DMS79 (cell line): ENCODE measurements at places on chromosomes 1 and 21.

GRCh38 chr1:6987940-6988339, 202.7 kb downstream of the CAMTA1 start:
- no peak for DNase-seq

GRCh38 chr1:1181938-1182410, 8.3 kb downstream of the TTLL10 start:
- DNase-seq = no peak

DNA sequence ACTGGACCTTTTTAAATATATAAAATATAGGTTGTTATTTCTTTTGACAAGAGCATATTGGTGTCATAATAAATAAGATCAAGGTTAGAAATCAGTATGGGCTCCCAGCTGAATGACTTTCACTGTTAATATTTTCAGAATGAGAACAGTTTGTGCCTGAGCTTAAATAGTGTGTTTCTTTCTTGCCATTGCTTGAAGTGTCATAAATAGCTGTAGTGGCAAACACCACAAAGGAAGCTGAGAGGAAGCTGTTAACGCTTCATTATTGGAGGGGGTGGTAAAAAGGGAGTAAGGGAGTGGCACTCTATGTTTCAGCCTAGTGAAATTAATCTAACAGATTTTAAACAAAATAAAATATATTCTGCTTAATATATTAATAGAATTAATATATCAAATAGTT, 1089.8 kb upstream of the NCAM2 start:
- no peak for DNase-seq

- DNase-seq = no peak
These were observed 553.4 kb downstream of the LTN1 start for GRCh38 chr21:28439251-28439650.

DNA sequence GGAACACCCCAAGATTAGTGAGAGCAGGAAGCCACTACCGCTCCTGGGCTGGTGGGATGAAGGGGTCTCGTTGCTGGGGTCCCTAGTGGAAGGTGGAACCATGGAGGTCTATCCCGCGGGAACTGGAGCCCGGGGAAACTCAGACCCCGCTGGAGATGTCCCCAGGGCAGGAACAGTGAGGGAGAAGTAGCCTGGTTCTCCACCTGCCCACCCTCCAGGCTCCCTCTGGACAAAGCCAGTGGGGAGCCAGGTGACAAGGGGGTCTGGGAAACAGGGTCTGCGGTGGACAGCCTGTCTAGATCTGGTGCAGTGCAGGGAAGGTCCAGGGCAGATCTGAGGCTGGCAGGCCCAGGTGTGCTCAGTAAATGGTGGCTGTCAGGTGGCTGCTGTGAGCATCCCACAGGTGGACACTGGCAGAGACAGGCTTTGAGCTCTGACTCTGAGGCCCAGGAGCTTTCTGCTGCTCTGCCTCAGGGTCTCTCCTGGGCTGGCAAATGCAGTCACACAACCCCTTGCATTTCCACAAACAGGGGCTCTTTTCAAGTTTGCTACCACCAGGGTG, 88.0 kb upstream of the TLR5 start:
- no peak for DNase-seq

DNA sequence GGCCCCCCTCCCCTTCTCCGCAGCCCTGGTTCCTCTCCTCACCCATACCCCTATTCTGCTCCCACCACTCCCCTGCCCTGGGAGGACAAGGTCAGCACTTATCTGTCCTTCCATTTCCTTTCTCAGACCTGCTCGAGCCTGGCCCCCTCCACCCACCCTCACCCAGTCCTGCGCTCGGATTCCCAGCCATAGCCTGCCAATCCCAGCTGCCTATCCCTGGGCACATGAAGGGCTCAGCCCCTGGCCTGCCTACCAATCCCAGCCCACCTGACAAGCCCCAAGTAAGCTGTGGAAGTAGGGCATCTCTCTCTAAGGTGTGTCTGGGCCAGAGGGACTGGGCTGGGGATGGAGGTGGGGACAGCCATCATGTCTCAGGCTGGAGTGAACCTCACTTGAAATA, 5.4 kb downstream of the BLACAT1 start:
- DNase-seq = peak; percentile 68

- DNase-seq = no peak
These were observed 56.3 kb downstream of the KCNAB2 start for GRCh38 chr1:6101826-6102531.

DNA sequence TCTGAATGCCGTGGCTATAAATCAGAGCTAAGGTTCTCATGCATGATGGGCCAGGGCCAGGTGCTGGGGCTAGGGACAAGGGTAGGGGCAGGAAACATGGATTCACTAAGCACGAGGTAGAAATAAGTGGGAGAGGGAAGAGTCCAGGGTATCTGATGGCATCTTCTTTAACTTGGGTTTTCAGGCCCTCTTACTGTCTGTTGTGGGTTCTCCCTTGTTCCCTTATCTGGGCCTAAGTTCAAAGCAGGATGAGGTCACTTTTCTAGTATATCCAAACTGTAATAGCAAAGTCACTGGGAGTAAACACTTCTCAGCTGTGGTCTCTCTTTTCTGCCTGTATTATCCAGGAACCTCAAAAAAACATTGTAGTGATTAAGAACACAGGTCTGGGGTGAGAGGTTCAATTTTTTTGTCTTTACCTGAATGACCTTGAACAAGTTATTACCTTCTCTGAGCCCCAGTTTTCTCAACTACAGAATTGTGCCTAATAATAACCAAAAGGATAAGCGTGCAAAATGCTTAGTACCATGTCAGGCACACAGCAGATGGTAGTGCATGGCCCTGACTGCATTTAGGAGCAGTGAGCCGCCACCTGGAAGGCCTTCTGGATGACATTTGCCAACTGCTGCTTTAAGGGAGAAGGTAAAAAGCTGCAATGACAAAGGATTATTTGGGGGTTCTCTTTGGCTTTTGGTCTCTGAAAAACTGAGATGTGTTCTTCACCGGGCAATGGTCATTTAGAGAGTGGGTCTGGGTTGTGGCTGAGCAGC, 53.6 kb upstream of the A3GALT2 start:
- no peak for DNase-seq

- DNase-seq = no peak
These were observed 4.7 kb downstream of the DNALI1 start for GRCh38 chr1:37561133-37562132.

- DNase-seq = peak; percentile 22
These were observed 77.6 kb downstream of the XCL2 start for GRCh38 chr1:168466092-168466713.

DNA sequence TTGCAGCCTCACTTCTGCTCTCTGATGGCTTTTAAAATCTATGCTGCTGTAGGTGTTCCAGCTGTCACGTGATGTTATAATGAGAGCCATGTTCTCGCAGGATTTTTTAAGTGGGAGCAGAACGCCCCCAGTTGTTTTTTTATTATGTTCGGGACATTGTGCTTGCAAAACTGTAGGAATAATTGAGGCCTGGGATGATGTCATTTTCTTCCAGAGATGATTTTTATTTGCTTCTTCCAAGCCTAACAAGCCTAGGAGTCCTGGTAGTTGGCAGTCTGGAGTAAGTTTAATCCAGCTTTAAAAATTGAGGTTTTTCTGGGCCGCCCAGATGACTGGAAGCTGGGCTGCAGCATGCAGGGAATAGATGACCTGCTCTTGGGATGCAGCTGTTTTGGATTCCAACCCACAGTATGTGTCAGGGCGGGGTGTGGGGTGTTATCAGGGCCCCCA, 34.6 kb upstream of the CHIT1 start:
- no peak for DNase-seq

- no peak for DNase-seq
These were observed 3.2 kb upstream of the IKBKE start for GRCh38 chr1:206466840-206467649.

- no peak for DNase-seq
These were observed 161.9 kb downstream of the MAGI3 start for GRCh38 chr1:113552244-113552643.

DNA sequence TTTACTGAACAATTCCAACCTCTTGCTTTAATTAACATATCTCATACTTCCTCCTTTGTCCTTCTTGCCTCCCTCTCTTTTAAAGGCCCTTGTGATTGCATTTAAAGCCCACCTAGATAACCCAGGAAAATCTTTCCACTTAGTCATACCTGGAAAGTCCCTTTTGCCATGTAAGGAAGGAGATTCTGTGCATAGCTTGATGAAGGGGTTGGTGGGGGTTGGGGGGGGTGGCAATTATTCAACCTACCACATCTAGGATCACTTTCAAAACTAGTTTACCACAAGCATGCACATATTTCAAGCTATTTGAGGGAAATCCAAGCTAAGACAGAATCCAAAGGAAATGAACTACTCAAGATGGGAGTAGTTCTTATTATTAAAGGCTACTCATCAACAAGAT, 249.1 kb upstream of the PTBP2 start:
- DNase-seq = no peak

- no peak for DNase-seq
These were observed 173.3 kb upstream of the EDN2 start for GRCh38 chr1:41657679-41658295.

- no peak for DNase-seq
These were observed 54.2 kb downstream of the VANGL2 start for GRCh38 chr1:160454371-160455152.

DNA sequence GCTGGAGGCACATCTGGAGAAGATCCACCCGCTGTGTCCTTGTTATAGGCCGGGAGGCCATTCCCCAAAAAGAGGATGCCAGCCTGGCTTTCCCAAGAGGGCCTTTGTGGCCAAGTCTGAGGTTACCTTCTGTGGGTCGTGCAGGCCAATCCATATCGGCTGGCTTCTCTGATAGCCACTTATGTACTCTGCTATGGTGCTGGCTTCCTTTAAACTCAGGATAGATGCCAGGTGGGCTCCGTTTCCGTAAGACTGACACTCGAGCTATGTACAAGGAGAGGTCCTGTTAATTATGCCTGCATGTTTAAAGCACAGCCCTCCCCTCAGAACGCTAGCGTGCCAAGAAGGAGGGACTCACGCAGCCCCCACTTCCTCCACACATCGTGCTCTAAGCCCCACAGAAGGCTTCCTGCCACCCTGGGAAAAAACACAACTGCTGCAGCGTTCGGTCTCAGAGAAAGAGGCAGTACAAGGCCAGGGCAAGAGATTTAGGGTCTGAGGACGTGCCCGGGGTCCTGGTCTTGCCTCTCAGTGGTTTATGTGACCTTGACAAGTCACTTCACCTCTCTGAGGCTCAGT, 11.6 kb downstream of the REG4 start:
- DNase-seq = no peak

DNA sequence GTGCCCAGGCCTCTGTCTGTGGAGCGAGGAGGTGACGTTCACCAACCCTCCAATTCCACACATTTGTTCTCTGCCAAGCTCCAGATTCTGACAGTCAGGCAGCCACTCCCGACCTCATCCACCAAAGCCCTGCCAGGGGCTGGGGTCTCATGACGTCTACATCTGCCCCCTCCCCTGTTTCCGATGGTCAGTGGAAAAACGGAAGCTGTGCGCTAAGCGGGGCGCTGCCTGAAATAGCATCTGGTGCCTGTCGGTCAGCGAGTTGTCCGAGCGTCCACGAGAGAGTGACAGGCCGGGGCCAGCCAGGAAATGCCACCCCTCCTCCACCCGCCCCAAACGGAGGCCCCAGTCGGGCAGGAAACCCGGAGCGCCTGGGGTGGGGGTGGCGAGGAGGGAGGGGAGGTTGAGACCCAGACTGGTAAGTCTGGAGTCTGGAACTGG, 3.2 kb upstream of the TAL1 start:
- DNase-seq = no peak

DNA sequence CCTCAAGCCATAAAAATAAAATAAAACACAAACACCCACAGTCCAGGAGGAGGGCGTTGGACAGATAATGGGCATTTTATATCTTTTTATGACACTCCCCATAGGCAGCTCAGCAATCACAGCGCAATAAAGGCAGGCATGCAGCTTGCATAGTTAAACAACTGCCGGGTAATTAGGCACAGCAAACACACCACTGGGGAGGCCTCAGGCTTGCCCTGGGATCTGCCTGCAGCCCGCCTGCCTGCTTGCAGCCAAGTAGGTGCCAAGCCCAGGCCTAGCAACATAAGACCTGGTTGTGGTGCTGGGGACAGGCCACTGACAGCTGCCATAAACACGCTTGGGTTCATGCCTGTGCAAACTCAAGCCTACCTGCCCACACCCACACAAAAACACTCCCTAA, 54.2 kb downstream of the DMAP1 start:
- no peak for DNase-seq

GRCh38 chr1:7650801-7651200, 120.3 kb upstream of the VAMP3 start:
- DNase-seq = peak; percentile 76

DNA sequence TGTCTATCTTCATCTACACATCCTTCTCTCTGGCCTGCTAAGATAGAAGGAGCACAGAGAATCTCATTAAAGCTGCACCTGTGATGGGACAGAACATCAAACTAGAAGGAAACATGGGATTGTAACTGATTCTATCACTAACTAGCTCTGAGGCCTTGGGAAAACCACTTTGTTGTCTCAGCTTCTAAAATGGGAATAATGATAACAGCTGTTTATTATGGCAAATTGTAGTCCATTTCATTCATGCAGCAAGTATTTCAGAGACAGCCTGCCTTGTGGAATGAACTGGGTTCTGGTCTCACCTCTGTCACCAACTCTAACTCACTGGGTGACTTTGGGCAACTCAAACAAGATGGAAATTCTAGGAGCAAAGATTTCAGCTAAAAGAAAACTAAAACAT, 12.4 kb downstream of the GJA5 start:
- no peak for DNase-seq

DNA sequence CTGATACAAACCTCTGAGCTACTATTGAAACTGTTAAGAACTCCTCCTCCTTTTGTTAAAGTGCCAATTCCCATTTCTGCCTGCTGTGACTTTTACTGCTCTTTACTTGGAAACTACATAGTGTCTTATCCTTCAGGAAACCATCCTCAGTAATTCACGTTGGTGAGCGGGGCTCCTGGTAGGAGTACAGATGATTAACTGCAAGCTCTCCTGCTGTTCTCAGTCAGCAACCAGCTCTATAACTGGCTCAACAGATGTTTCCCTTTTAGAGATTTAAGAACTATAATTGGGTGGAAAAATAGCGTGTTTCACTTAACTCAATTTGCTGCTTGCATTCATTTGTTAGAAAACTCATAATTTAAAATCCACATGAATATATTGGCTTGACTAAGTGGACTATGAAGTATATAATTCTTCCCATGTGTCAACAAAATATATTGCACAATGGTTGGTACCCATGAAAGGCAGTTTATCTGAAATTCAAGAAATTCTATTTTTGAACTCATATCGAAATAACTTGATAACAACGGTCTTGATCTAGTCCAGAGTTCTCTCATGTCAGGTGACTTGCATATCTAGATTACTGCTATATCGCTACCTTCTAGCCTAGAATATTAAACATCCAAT, 574.0 kb downstream of the KCNT2 start:
- no peak for DNase-seq

GRCh38 chr1:224594851-224595250, 21.3 kb upstream of the CNIH3 start:
- no peak for DNase-seq

GRCh38 chr21:34065027-34065426, 8.4 kb upstream of the MRPS6 start:
- no peak for DNase-seq

DNA sequence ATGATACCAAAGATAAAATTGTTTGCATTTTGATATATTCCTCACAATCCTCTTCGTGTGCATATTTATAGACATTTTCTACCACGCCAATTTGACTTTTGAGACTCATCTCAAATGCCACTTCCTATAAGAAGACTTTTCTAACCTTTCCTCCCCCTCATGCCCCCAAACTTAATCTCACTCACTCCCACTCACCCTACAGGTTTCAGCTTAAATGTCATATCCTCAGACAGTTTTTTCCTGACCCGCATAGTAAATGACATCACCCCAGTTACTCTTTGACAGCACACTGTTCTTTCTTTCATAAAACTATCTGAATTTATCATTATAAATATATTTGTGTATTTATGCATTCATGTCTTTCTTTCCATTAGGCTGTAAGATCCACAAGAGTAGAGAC, 29.6 kb upstream of the RGS8 start:
- DNase-seq = no peak
